Forelimb muscle (tissue), 1 donor: ENCODE measurements at places on chromosomes 2 and 18. TPM values are rescaled to one million over a fixed set of nuclear protein-coding genes. Genes with fewer than 3 reads are reported as not detected.

Gene GALR1
- 0.01 TPM for polyA plus RNA-seq

Gene EDAR
- 0.08 TPM for polyA plus RNA-seq

Gene ABCG5
- polyA plus RNA-seq, result 0.05 TPM

Gene TMEM178A
- polyA plus RNA-seq, result 16.3 TPM

Gene SLC23A3
- 1.3 TPM for polyA plus RNA-seq

Gene PLCD4
- 63.0 TPM for polyA plus RNA-seq

Gene SERPINB10
- polyA plus RNA-seq, result 0.27 TPM

Gene DSG4
- polyA plus RNA-seq, result not detected

Gene UBE2E3
- polyA plus RNA-seq, result 125 TPM

Gene SLC30A3
- polyA plus RNA-seq, result 0.85 TPM

Gene SLC14A1
- 0.95 TPM for polyA plus RNA-seq

Gene BBS5
- polyA plus RNA-seq, result 6.7 TPM
